CD4-positive, alpha-beta T cell treated with Interleukin-10 for 1 hour (primary cell): ENCODE measurements at places on chromosomes 16 and 17.
A peak's percentile ranks its signal among the peaks of the same experiment; 100 is the strongest.

GRCh38 chr17:55710410-55710809, 12.3 kb downstream of the TMEM100 start:
- no peak for DNase-seq

- peak; percentile 23 for DNase-seq
Observed at GRCh38 chr17:27244491-27245223, 49.3 kb upstream of the WSB1 start.

- no peak for DNase-seq
Observed at GRCh38 chr17:73311428-73311780, 397 bp downstream of the CDC42EP4 start.

- no peak for DNase-seq
Observed at GRCh38 chr16:1157639-1158455, 4.9 kb downstream of the CACNA1H start.

DNA sequence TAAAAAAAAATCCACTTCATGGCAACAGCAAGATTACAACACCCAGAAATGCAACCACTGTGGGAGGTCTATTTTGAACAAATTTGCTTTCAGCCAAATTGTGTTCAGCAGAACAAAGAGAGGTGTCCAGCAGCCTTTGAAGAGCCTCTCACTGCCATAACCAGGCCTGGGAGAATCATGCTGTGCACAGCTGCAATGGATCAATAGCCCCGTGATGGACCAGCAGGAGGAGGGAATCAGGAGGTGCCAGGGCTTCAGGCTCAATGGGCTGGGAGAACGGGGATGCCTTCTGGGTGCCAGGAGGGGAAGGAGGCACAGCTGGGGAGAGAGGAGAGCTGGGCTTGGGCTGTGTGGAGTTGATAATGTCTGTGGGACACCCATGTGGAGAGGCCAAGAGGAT, 366.2 kb upstream of the EEF2KMT start:
- no peak for DNase-seq

DNA sequence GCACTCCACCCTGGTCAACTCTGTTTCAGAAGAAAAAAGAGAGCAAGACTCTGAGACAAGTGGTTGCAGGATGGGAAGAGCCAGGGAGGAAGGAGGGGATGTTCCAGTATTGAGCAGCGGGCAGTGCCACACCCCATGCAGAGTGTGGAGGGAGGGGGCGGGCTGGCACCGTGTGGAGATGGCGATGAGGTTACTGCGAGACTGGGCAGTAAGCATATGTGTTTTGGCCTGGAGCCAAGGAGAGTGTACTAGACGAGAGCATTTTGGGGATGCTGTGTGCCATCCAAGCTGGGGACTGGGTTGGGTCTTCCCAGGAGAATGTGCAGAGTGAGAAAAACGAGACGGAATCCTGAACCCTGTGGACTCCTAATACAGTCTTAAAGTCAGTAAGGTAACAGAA, 3.4 kb downstream of the TBC1D24 start:
- no peak for DNase-seq

GRCh38 chr17:32445074-32445415, 735 bp downstream of the PSMD11 start:
- DNase-seq = peak; percentile 24

DNA sequence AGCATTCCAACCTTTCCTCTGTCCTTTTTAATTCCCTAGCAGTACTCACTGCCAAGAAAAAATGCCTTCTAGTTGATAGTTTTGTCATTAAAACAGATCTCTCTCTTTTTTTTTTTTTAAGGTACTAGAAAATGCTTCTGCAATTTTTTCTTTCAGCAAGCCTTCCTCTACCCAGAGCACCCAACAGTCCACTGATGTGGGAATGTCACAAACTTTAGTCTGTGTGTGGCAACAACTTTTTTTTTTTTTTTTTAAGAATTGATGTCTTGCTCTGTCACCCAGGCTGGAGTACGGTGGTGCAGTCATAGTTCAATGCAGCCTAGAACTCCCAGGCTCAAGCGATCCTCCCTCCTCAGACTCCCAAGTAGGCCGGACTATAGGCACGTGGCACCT, 34.7 kb downstream of the CDRT15 start:
- DNase-seq = no peak

DNA sequence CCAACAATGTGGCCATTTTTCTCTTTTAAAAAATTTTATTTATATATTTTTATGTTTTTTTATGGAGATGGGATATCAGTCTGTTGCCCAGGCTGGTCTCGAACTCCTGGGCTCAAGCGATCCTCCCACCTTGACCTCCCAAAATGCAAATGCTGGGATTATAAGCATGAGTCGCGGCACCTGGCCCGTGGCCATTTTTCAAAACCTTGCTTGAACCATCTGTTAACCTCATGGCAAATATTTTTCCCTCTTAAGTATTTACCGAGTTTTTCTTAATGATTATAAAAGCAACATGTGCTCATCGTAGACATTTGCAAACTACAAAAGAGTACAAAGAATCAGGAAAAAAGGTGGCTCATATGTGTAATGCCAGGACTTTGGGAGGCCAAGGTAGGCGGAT, 127.6 kb downstream of the ABCC6 start:
- DNase-seq = no peak

GRCh38 chr17:32100971-32101631, 41.2 kb upstream of the RHOT1 start:
- no peak for DNase-seq

- no peak for DNase-seq
Observed at GRCh38 chr17:12922120-12922519, 95.7 kb downstream of the ELAC2 start.

- no peak for DNase-seq
Observed at GRCh38 chr17:54882950-54883349, 17.7 kb upstream of the TOM1L1 start.

- DNase-seq = no peak
Observed at GRCh38 chr17:1312261-1312870, 32.9 kb downstream of the TRARG1 start.

DNA sequence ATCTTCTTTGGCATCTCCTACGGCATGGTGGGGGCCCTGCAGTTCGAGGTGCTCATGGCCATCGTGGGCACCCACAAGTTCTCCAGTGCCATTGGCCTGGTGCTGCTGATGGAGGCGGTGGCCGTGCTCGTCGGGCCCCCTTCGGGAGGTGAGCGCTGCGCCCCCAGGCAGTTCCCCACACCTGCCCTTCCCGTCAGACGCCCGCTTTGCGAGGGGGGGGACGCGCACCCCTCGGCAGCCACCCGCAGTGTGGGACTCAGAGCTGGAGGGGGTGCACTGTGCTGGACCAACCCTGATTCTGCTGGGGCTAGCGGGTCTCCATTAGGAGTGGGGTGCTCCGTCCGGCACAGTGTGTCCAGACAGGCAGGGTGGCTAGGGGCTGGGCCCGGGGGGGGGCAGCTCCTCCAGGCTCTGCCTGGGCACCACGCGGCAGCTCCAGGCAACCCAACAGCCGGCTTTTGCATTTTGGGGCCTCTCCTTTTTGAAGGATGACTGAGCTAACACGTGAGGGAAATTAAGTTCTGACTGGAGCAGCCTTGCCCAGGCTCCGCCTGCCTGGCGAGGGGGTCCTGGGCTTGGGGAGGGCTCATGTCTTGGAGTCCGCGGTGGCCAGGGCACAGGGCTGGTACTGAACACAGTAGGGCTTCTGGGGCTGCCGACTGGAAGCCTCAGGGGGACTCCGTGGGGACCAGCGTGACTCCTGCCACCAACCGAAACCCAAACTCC, 9.1 kb downstream of the SLC16A3 start:
- DNase-seq = no peak

DNA sequence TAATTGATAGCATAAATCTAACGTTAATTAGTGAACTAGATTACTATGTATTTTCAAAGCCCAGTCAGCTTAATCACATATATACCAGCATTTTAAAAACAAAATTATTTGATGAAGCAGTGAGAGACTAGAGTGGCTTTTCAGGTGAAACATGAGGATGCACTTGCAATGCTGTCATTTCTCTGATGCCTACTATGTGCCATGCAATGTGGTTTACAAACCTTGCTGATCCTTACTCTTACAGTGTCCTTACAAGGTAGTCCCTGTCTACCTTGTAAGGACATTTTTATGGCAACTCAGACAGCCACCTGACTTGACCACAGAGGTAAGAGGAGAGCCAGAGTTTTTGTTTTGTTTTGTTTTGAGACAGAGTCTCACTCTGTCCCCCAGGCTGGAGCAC, 42.7 kb downstream of the CYB5B start:
- DNase-seq = no peak

DNA sequence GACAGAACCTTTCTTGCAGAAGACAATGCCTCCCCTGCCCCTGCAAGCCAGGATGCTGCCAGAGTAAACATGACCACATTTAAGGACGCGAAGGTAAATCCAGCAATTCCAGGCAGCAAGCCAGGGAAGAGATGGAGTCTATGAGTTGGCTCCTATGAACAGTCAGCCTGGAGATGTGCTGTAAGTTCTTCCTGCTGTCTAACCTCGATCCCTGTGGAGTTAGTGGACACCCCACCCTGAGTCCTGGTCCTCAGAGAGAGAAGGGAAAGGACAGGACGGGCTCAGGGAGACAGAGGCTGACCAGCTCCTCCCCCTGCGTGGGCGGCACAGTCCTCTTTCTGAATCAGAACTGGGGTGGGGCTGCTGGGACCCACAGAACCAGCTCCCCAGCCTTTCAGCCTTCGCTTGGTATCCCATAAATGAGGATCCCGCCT, 24.9 kb downstream of the CDC42EP4 start:
- no peak for DNase-seq

GRCh38 chr17:56011406-56012131, 141.7 kb upstream of the ANKFN1 start:
- DNase-seq = no peak

DNA sequence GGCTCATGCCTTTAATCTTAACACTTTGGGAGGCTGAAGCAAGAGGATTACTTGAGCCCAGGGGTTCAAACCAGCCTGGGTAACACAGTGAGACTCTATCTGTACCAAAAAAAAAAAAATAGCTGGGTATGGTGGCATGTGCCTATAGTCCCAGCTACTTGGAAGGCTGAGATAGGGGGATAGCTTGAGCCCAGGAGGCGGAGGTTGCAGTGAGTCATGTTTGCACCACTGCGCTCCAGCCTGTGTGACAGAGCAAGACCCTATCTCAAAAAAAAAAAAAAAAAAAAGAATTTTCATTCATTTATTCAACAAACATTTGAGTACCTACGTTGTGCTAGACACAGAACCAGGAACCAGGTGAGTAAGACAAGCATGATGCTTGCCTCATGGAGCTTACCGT, 73.6 kb upstream of the MRTFB start:
- no peak for DNase-seq

DNA sequence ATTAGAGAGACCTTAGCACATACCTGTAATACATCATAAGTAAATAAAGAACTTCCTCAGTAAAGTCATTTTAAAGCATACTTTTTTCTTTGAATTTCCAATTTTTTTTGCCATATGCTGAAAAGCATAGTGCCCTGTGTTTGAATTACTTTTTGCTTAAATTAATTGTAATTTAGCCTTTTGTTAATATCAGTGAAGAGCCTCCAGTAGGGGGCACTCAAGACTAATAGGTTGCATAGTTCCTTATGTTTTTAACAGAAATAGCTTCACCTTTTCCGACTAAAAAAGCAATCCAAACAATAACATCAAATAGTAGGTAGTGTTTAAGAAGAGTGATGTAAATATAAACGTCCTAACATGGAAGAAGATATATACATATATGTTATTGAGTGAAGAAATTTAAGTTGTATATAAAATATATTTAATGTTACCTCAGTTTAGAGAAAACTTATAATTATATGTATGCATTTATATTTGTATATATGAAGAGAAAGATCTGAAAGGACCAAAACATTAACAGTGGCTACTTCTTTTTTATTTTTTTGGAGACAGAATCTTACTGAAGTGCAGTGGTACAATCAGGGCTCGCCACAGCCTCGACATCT, 18.6 kb downstream of the RAD51C start:
- DNase-seq = peak; percentile 59

GRCh38 chr17:61325382-61326073, 74.1 kb upstream of the TBX2 start:
- DNase-seq = no peak

- DNase-seq = peak; percentile 29
Observed at GRCh38 chr16:49592546-49593423, 219.2 kb downstream of the C16orf78 start.

DNA sequence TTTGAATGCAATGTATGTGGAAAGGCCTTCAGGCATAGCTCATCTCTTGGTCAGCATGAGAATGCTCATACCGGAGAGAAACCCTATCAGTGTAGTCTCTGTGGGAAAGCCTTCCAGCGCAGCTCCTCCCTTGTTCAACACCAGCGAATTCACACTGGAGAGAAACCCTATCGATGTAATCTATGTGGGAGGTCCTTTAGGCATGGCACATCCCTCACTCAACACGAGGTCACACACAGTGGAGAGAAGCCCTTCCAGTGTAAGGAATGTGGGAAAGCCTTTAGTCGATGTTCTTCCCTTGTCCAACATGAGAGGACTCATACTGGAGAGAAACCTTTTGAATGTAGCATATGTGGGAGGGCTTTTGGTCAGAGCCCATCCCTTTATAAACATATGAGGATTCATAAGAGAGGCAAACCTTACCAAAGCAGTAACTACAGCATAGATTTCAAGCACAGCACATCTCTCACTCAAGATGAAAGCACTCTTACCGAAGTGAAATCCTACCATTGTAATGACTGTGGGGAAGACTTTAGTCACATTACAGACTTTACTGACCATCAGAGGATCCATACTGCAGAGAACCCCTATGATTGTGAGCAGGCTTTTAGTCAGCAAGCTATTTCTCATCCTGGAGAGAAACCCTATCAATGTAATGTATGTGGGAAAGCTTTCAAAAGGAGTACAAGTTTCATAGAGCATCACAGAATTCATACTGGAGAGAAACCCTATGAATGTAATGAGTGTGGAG, 24.7 kb downstream of the ZFP90 start:
- DNase-seq = no peak

DNA sequence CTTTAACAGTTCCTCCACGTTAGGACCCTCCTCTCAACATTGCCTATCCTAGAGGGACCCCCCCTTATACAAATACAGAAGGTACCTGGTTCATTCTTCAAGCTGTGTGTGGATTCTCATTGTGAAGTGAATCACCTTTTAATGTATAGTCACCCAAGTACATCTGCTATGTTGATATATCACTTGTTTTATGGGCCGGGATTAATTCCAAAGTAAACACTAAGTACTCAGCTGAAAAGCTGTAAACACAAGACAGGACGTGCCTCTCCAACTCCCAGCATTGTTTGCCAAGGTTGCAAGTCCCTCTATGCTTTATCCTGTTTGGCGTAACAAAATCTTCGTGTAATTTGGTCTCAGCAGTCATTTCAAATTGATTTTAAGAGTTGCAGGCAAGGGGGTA, 123.6 kb downstream of the RBFOX1 start:
- no peak for DNase-seq

DNA sequence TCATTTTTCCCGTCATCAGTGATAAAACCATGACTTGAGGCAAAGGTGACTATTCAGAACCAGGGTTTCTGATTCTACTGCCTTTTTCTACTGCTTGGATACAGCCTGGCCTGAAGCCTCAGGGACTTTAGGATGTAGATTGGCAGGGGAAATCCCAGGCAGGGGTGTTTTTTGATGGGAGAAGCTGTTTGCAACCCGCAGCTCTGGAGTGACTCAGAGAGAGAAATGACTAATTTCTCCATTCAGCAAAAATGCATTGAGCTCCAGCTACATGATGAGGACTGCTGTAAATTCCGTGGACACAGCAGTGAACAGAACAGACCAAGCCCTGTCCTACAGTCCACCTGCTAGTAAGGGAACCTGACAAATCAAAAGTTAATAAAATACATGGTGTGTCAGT, 560.6 kb downstream of the CDH13 start:
- DNase-seq = no peak
